NCI-H1417 (cell line): ENCODE measurements at places on chromosomes 2 and 18.

GRCh38 chr2:17636257-17636656 lies 95.8 kb downstream of the VSNL1 start:
- no peak for DNase-seq

- peak; percentile 95 for DNase-seq
Observed at GRCh38 chr2:1854729-1855547, 110.6 kb upstream of the PXDN start.

DNA sequence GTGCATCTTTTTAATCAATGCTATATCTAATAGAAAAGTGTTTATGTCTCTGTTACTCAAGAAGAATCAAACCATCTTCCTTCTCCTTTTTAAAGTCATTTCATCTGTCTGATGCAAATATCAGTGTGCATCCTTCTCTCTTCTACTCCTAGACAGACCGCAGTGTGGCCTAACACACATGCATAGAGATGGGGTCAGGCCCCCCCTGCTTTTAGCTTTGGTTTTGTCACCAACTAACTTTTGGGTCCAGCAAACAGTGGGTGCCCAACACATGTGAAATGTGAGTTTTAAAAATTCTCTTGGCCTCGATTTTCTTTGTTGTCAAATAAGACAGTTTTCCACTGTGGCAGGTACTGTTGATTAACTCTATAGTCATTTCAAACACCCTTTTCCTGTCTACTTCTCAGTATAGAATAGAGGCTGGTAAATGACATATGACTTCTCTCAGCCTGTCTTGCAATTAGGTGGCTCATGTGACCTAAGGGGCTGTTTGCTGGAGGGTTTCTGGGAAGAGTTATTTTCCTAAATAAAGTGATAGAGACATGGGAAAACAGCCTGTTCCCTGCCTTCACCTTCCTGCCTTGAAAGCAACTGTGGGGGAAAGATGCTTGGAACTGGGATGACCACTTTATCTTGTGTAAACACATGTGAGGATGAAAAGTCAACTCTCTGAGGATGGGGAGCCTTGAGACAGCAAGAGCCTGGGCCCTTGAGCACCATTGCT lies 65.7 kb upstream of the DARS1 start:
- DNase-seq: no peak

- no peak for DNase-seq
Observed at GRCh38 chr2:220433131-220433530, 805.7 kb downstream of the SLC4A3 start.

DNA sequence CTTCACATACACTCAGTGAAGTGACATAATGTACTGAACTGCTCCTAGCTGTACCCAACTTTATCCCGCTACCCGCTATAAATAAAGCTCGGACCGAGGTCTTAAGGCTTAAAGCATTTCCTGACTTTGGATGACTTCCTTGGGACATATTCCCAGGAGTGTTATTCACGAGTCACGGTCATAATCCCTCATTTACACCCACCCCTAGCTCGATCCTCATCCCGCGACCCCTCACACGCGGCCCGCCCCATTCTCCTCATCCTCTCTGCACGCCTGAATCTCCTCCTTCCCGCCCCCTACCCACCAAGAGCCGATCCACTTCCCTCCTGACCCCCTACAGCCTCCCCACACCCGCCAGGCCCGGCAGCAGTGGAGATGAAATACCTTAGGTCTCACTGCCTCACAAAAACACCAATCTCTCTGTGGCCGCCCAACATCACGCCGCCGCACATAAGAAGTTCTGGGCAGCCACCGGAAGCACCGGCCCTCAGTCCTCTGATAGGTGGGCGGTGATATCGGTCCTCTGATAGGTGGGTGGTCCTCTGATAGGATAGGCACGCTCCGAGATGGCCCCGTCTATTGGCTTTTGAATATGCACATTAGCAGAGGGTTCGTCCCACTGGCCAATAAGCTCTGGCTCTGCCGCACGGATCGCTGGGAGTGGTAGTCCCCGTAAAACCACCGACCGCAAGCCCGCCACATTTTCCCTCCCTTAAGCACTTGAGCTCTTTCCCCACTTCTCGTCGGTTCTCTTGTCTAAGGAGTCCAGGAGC lies at the start of gene WDCP:
Gene WDCP, minus strand, starts transcription at position 462 of the 773 bp plus-strand sequence. CDS start 7,897 bp downstream, outside the sequence.
- peak; percentile 99 for DNase-seq

GRCh38 chr2:37418956-37419355 lies 74.5 kb downstream of the QPCT start:
- no peak for DNase-seq

DNA sequence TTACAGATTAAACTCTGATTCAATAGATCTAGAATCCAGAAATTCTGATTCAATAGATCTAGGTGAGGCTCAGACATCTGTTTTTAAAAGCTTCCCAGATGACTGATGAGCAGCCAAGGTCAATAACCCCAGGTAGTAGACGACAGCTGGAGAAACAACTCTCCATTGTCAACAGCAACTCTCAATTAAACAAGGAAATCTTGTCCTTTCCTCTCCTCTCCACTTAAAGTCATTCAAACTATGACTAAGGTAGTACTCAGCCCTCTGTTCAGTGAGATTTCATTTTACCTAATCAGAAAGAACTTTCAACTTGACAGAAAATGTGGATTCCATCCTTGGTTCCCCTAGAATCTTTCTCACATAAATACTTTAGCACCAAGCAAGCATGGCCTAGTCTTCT lies 94.6 kb upstream of the SCG2 start:
- no peak for DNase-seq

GRCh38 chr2:236915186-236915585 lies 170.5 kb upstream of the COPS8 start:
- no peak for DNase-seq

GRCh38 chr2:121195036-121195435 lies 90.0 kb downstream of the TFCP2L1 start:
- DNase-seq: no peak

DNA sequence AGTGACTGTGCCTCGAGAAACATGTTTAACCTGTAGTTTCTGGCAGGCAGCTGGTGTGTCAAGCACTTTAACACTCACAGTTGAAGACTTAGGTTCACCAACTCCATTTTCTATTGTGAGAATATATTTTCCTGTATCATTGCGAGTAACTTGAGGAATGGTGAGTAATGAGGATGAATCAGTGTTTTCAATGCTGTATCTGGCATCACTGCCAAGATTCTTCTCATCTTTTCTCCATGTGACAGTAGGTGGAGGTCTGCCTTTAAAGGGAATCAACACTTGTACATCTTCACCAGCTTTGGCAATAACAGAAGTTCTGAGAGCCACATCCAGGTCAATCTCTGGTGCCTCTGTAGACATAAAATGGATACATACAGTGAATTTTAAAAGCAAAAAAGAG lies 72.8 kb downstream of the PLEKHA3 start:
- DNase-seq: no peak

DNA sequence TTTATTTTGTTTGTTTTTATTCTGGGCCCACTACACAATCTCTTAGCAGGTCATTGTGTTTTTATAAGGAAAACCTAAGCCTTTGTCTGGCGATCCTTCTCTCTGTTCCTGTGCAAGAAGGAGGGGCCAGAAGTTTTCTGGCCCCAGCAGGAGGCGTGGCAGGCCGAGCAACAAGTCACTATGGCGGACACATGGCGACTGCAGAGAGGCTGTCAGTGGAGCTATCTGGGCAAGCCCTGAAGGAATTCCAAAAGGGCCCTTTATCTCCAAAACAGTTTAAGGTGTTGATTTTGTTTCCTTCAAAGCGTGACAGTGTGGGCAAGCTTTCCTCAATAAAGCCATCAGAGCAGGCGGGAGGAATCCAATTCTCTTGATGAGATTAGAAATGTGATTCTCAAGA lies 118.8 kb upstream of the CTAGE1 start:
- no peak for DNase-seq

- no peak for DNase-seq
Observed at GRCh38 chr2:52571380-52572347, 1195.9 kb upstream of the CHAC2 start.

DNA sequence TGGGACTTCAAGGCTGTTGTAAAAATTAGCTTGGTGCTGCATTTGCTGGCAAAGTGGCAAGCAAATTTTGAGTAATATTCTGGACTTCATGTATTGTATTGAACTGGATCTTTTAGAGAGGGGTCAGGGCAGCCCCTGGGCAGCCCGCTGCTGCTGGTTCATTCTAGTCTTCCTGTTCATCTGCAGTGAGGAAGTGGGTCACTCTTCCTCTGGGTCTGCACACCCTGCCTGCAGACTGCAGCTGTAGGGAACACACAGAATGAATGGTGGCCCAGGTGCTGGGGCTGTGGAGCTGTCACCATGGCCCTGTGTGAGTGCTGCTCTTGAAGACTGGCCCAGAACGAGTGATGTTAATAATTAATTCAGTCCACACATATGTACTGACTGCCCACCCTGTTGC lies 9.4 kb downstream of the SH3RF3 start:
- no peak for DNase-seq

DNA sequence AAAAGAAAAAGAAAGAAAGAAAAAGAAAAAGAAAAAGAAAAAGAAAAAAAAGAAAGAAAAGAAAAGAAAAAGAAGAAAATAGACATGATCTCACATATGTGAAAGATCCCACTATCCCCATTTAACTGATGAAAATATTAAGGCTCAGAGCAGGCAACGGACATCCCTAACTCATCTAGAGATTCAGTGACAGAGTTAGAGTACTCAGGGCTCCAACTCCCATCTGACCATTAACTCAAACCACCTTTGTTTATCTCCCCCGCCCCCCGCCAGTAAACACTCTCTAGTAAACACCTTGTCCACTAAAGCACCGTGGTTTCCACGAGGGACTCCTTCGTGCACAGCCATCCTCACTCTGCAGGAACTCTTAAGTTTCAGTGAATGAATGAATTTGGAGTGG lies 142.9 kb downstream of the TGIF1 start:
- DNase-seq: no peak

- no peak for DNase-seq
Observed at GRCh38 chr2:172753610-172754009, 18.0 kb downstream of the RAPGEF4 start.

GRCh38 chr18:45066210-45066609 lies 385.5 kb downstream of the SETBP1 start:
- no peak for DNase-seq

GRCh38 chr2:216855605-216856004 lies 4.3 kb downstream of the TNP1 start:
- no peak for DNase-seq

- DNase-seq: no peak
Observed at GRCh38 chr2:113278742-113279139, at the start of gene PAX8. Gene PAX8, minus strand, starts transcription at chr2:113278921. Its CDS starts 527 bp downstream, at chr2:113278394.

DNA sequence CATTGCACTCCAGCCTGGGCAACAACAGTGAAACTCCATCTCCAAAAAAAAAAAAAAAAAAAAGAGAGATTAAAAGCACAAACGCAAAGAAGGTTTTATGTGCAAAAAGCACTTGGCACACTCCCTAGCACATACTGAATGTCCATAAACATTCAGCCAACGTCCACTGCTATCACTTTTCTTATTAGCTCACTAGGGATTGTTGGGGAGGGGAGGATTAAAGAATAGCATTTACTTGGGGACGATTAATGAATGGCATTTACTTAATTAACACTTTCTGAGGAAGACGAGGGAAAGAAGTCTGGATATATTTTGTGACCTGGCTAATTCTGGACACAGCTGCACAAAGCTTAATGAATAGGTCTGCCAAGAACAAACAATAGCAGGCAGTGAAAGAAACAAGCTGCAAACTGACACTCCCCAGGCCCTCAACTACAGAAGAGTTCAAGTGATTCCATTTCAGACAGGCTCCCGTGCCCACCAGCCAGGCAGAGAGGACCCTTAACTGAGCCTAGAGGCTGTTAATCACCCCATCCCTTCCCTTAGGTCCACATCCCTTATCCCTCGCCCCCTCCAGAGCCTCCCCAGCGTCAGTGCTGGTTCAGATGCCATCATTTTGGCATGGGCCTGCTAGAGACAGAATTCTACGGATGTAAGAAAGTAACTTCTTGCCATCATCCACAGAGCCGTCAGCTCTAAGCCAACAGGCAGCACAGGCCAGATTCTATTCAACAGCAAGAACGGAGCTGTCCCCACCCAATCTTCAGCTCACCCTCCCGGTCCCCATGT lies 7.4 kb downstream of the CYB5A start:
- DNase-seq: peak; percentile 91

DNA sequence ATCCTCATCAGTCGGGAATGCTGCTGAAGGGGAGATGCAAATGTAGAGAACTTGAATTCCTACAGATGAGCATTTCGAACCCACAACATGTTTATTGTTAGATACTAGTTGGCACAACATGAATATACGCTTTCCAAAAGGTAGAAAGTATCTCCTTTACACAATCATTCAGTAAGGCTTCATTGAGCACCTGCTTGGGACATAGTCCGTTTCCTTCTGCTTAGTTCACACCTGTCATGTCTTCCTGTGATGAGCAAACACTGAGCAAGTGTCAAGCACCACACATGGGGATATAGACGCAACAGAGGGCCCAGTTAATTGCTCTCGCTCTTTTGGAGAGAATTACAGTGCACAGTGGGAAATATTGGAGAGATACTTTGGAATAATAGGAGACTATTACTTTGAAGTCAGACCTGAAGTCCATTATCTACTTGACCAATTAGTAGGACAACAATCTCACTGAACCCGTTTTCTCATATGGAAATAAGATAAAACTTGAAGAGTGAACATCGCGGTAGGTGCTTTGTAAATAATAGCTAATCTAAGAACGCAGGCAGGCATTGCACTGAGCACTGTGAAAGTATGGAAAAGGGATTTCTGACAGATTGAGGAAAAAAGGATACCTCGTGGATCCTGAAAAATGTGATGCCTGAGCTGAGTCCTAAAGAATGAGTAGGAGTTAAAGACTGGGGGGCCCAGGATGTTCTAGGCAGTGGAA lies 1.2 kb downstream of the CPSF3 start:
- no peak for DNase-seq

DNA sequence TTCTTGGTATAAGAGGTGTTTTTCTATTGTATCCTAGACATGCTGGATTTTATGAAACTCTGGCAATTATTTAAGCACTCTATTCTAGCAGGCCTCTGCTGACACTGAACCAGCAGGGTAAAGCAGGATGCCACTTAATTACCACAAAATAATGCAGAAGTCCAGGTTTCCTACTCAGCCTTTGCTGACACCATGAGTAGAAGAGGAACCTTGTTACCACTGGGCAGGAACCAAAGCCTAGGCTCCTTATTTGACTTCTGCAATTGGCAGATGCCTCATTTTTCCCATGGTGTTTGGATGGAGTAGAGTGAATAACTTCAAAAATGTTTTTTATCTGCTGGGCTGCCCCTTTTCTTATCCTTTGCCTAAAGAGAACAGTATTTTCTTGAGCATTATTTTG lies 60.8 kb downstream of the THNSL2 start:
- no peak for DNase-seq

DNA sequence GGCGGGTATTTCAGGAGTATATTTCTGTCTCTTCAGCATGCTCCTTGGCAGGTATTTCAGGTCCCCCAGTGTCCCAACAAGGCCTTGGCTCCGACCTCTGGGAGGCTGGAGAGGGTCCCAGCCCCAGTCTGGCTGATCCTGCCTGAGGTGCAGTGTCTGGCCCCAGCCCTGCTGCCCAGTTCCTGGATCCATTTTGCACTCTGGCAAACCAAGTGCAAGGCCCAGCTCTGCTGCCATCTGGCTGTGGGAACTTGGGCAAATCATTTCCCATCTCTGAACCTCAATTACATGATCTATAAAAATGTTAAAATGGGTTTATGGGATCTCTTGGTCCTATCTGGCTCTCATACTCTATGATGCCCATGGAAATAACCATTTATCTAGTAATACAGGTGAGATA lies 63.6 kb downstream of the ZBTB7C start:
- DNase-seq: no peak
